ENCODE measurements at places on chromosomes 4 and X.

GRCh38 chr4:43855283-43855682 lies 593.3 kb downstream of the KCTD8 start:
- no peak for DNase-seq

- no peak for DNase-seq
These were observed 53.2 kb downstream of the TSPAN5 start for GRCh38 chr4:98605216-98605615.

DNA sequence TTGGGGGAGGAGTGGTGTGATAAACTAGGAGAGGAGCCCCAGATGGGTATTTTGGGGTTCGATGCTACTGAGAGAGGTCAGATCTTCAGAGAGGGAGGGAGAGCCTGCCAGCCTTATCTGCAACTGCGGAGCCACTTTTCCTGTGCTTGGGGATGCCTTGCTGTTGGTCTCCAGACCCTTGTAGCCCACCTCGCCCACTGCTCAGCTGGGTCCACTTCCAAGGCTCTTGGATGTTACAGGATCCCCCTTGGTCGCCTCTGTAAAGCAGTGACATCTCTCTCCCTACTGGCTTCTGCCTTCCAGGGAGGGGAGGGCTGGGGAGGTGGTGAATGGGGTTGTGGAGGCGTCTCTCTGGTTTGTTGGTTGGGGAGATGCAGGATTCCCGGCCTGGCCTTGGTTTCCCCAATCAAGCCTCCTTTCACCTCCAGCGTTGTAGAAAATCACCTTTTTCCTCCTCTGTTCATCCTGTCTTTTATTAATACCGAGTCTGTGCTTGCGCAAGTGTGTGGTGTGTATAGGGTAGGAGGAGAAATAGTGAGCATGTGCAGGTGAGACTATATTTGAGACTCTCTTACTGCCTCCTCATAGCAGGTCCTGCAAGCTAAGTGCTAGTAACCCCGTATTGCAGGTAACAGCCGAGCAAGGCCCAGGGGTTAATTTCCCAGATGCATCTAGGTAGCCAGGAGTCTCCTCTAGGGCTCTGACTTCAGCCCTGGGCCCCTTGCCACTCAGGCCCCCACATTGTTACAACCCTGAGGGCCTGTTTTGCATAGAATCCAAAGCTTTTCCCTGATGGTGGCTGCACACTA lies 337.4 kb downstream of the ARHGAP10 start:
- DNase-seq = no peak

DNA sequence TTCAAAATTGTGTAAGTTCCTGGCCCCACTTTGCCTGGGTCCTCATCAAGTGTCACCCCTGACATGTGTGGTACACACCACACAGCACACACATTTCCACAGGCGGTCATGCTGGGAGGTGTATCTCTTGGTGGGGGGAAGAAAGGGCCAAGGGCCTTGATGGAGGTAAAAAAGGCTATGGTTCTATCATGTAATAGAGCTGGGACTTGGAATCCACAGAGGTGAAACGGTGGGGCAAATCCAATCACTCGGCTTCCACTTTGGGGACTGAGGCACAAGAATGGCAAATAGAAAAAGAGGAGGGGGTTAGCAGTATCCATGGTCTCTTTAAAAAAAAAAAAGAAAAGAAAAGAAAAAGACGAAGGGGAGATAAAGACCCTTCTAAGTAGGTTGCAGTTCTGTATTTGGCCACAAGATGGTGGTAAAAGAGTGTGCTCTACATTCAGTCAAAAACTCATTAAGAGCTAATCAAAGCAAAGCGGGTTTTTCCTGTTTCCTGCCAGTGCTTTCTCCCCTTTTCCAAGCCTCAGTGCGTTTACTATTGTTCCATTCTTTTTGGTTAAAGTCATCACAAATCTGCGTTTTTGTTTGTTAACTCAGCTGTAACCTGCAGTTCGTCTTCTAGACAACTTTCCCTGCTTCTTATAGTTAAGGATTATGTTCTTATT lies 37.0 kb upstream of the ATP6AP2 start:
- no peak for DNase-seq

GRCh38 chr4:99966692-99967091 lies 16.6 kb upstream of the H2AZ1 start:
- no peak for DNase-seq

- DNase-seq = no peak
These were observed 200.0 kb downstream of the CFAP299 start for GRCh38 chr4:80535551-80535950.

DNA sequence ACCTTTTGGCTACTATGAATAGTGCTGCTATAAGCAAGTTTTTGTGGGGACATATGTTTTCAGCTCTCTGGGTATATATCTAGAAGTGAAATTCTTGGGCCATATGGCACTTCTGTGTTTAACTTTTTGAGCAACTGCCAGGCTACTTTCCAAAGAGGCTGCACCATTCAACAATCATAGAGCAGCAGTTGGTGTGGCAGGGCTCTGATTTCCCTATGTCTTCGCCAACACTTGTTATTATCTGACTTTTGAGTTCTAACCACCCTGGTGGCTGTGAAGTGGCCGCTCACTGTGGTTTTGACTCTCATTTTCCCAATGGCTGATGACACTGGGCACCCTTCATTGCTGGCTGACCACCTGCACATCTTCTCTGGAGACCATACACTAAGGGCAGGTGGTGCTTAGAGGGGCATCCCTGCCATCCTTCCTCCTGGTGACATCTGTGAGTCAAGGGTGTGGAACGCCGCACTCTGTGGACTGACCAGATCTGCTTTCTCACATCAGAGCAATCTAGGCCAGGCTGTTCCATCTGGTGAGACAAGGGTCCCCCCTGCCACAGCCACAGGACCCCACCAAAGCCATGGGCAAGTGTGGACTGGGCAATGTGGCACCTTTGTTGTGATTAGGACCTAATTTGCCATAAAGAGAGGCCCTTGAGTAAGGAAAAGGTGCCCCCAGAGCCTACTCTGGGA lies 49.6 kb downstream of the ZFYVE28 start:
- DNase-seq = no peak

GRCh38 chrX:80578517-80579105 lies 158.4 kb downstream of the TENT5D start:
- DNase-seq = no peak

DNA sequence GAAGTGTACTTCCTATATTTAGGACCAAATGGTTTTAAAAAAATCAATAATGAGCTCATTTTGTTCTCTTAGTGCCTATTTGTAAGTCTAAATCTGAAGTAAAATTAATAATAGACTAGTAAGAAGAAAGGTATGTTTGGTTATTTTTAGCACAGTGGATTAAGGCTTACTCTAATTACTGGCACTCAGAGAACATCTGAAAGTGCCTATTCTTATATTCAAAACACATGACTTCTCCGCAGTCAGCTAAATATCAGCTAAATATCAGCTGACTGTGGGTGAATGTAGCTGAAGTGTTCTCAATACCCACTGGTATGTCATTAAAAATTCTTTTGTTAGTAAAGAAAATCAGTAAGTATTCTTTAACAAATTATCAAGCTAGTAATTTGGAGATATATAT lies 6.0 kb downstream of the AP1S2 start:
- DNase-seq = no peak

- DNase-seq = no peak
These were observed 85.5 kb upstream of the TET2 start for GRCh38 chr4:105061136-105061696.

- no peak for DNase-seq
These were observed 150.4 kb downstream of the MGST2 start for GRCh38 chr4:139815778-139816601.

- DNase-seq = no peak
These were observed 104.2 kb downstream of the AFF1 start for GRCh38 chr4:87038837-87039615.

All from stimulated activated CD8-positive, alpha-beta memory T cell treated with anti-CD3 and anti-CD28 coated beads, Interleukin-15, amount 100 ng/mL, for 24 hours (primary cell).